ENCODE measurements at places on chromosomes 4 and X.

DNA sequence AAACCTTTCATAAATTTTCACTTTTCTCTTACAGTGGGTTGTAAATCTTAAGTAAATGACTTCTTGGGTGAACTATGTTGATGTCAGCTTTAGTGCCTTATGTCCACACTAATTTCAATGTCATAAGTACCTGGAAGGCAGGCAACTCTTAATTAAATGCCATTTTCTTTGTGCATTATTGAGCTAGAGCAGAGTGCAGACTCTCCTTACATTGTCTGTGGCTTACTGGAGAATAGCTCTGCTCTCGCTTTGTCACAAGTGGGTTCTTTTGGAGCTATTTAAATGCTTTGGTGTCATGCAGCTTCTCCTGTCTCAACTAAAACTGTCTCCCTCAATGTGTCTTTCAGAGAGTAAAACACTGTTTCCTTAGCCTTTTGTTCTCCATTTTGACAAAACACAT lies 411.6 kb downstream of the STIM2 start:
- no peak for DNase-seq

GRCh38 chr4:8586671-8587468 lies 5.7 kb upstream of the CPZ start:
- no peak for DNase-seq

DNA sequence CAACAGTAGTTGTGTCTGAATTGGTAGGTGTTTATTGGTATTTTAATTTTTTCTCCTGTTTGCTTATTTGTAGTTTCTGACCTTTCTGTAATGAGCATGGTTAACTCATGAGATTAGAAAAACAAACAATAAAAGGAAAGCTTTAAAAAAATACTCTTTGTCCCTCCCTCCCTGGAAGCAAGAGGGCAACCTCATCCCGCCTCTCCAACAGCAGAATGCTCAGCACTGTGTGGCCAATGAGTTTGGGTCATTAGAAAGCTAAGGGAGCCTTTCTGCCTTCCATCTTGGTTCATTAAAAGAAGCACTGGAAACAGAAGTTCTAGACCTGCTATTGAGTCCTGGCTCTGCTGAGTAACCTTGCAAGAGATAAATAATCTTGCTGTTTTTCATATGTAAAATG lies 33.9 kb downstream of the TRPC5 start:
- no peak for DNase-seq

DNA sequence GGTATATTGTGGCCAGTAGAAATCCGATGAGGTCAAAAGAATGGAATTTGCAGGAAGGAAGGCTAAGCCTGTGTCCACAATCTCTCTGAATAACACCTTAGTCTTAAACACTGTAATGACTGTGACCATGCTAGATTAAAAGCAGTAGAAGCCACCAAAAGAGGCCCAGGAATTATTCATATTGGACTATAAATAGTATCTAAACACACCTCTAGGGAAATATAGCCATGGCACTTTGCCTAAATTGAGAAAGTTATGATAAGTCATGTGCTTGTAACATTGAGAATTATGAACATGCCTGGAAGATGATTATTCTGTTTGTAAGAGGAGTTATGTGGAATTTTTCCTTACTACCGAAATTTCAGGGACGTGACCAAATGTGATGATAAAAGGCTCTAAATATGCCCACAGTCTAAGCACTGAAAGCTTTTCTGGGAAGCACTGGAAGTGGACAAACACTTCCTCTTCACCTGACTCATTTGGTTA lies 298.5 kb downstream of the KCTD8 start:
- DNase-seq, result peak; percentile 39

DNA sequence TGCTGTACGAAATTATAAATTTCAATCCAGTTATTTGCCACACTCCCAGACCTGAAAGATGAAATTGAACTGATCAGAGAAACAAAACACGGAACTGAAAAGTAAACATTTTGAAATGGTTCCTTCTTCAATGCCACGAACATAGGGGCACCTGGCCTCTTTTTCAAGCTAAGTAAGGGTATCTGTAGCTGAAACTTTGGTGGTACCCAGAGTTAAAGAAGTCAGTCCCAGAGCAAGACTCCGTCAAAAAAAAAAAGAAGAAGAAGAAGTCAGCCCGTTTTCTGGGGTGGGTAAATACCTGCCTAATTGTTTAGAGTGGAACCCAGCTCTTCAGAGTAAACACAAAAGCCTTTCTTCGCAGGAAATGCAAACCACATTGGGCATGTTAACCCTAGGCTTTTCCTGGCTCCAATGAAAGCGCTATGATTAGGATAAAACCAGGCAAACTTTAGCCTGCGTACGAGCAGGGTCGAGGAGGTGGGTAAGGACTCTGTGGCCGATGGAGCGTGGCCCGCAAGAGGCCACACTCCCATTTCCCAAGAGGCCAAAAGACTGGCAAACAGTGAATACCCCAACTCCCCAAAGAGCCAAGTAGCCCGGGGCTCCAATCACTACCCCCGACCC lies 1.3 kb downstream of the ANTXR2 start:
- peak; percentile 15 for DNase-seq

DNA sequence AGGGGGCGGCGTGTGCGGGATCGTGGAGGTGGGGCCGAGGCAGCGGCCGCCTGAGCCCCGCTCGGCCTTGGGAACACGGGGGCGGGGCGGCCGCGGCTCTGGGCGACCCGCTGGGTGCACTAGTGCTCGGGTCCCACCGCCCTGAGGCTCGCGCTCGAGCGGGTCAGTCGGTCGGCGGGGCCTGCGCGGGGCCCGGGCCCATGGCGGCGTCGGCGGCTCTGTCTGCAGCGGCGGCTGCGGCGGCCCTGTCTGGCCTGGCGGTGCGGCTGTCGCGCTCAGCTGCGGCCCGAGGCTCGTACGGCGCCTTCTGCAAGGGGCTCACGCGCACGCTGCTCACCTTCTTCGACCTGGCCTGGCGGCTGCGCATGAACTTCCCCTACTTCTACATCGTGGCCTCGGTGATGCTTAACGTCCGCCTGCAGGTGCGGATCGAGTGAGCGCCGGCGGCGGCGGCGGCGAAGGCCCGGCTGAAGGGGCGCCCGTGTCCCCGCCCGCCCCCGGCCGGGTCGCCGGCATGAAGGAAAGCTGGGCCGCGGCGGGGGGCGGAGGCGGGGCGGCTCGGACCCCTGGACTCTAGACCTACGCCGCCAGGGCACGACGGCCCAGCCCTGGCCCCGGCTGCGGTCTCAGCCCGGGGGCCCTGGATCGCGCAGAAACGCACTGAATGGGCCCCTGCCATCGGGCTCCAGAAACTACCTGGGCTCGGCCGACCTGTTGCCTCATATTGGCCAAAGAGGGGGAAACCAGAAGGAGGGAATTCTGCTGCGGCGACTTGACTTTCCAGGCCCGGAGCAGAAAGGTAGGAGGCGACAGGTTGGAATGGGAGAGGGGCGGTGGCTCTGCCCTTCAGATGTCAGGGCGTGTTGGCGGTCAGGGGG lies at the start of gene SMIM10L2A:
Gene SMIM10L2A, plus strand, starts transcription at position 13 of the 878 bp plus-strand sequence. Its CDS starts 188 bp downstream, at position 201.
- no peak for DNase-seq

- DNase-seq, result no peak
These were observed 134.9 kb downstream of the POLA1 start for GRCh38 chrX:24828600-24828999.

GRCh38 chr4:7826176-7826908 lies 113.3 kb downstream of the AFAP1 start:
- DNase-seq, result no peak

DNA sequence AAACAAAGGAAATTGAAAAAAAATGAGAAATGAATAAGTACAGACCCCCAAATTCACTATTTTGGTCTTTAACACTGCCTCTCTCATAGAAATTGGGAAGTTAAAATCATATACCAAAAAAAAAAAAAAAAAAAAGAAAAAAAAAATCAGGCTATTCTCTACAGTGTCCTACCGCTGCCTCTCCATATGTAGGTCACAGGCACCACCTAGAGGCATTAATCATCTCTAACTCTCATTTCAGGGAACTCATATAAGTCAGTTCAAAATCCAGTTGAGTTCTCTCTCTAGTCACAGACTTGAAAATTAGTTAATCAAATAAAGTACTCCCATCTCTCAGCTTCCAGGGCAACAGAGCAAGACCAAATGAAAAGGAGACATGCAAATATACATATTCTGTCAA lies 47.9 kb downstream of the COX18 start:
- peak; percentile 64 for DNase-seq

DNA sequence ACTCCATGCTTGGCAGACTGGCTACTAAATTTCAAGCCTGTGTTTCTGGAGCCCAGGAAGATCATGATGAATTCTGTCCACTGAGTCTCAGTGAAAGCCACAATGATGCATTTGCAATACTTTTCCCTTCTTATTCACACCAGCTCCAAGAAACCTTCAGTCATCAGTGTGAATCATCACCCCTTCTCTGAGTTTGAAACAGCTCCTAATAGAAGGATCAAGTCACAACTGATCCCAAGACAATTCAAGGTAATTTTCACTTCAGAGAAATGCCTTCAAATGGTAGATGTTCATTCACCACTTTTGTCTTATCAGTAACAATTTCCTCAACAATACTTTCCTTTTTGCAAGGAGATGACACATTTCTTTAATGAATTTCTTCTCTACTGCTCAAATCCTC lies 257.4 kb downstream of the NLGN4X start:
- DNase-seq, result no peak

- DNase-seq, result peak; percentile 42
These were observed 35.7 kb upstream of the EGFL6 start for GRCh38 chrX:13533726-13534125.

DNA sequence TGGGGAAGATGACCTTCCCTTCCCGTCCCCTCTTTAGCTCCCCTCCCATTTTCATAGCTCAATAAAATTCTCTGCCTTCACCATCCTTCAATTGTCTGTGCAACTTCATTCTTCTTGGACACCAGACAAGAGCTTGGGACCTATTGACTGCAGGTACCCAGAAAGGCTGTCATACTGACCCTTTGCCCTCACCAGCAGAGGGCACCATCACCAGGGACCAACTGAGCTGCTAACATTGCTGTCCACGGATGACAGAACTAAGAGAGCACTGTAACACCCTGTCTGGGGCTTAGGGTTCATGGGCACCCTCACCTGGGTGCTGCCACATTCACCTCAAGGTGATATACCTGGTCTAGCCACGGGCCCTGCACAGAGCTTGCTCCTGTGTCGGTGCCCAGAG lies 141.3 kb upstream of the VCX3B start:
- no peak for DNase-seq

GRCh38 chr4:80387390-80388283 lies 52.1 kb downstream of the CFAP299 start:
- no peak for DNase-seq

DNA sequence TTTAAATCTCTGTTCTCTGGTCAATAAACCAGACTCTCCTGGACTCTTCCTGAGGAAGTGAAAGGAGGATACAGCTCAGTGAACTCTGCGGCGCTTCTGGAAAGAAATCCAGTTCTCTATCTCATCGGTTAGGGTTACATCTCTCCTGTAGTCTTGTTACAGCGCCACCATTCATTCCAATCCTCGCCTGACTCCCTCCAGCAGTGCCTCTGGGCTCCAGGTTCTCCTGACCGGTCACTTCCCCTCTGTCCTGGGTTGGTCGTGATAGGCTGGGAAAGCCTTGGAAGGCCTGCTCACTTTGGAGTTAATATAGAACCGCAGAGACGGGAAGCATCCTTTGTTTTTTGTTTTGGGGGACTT lies 97.0 kb upstream of the STOX2 start:
- DNase-seq, result no peak

GRCh38 chr4:108426493-108426892 lies 193.9 kb upstream of the RPL34 start:
- DNase-seq, result no peak

GRCh38 chrX:94831364-94831763 lies 1157.4 kb downstream of the FAM133A start:
- DNase-seq, result no peak

DNA sequence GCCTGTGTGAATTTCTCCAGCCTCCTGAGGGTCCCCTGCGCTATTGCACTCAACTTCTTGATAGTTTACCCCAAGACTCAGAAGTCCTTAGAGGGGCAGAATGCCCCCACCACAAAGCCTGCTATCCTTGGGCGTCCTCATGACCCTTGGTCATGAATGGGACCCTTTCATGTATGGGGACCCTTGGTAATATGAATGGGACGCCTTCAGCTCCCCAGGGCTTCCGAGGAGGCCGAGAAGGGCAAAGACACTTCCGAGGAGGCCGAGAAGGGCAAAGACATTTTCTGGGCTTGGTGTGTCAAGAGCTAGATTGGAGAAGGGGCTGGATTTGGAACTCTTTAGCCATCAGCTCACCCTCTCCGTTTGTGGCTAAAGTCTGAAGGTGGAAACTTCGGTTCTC lies 8.6 kb downstream of the SHOX start:
- no peak for DNase-seq

DNA sequence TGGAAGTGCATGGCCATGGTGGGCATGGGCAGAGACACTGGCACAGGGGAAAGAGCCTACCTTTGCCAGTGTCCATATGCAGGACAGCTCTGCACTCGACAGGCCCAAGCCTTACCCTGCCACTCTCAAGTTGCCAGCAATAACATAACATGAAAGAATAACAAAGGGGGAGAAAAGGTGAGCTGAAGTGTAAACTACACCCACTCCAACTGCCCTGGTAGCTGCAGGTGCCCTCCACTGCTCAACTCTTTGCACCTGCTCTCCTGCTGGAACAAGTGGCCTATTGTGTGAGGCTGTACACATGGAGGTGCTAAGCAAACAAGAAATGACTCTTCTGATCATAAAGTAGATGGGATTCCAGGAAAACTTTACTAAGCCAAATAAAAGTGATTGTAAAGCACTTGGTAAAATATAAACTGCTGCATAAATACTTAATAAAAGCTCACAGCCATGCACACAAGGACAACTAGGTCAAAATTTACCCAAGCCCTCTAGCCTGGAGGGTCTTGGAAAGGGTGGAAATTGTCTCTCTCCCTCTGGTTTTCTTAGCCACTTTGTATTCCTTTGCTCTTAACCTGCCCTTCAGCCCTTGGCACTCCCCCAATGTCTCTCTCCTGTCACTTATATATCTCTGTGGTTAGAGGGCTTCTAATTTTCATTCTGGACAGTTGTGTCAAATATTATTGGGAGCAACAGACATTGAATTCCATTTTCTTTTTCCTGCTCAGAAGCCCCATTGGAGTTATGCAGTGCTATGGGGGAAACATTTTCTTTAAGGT lies 261.2 kb upstream of the GPC4 start:
- no peak for DNase-seq

- DNase-seq, result peak; percentile 29
These were observed 129.7 kb upstream of the EDNRA start for GRCh38 chr4:147351083-147351787.

GRCh38 chr4:12761694-12762093 lies 722.4 kb downstream of the RAB28 start:
- DNase-seq, result no peak

All from RWPE1 (cell line).